ENCODE measurements at places on chromosomes 16 and 17.

DNA sequence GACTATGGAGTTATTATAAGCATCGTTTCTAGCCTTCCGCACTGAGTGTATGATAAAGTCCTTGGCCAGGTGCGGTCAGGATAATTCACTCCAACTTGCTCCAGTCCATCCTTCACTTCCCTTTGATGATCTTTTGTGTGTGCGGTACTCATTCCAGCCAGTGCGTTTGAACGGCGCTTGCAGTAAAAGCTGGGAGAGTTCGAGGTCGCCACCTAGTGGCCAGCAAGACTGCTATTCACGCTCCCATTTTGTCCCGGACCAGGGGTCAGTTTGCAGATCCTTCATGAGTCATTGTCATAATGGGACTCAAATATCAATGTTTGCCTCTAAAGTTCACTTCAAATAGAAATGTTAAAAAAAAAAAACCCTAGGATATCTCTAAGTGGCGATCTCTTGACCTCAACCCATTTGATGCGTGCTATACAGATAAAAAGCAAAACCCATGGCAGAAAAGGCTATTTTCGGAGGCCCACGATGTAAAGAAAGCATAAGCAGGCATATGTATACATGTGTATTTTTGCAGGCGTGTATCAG lies 417.1 kb downstream of the TMEM114 start:
- DNase-seq: peak; percentile 92

- no peak for DNase-seq
Measured at GRCh38 chr17:19244781-19245180, 7.6 kb downstream of the EPN2 start.

DNA sequence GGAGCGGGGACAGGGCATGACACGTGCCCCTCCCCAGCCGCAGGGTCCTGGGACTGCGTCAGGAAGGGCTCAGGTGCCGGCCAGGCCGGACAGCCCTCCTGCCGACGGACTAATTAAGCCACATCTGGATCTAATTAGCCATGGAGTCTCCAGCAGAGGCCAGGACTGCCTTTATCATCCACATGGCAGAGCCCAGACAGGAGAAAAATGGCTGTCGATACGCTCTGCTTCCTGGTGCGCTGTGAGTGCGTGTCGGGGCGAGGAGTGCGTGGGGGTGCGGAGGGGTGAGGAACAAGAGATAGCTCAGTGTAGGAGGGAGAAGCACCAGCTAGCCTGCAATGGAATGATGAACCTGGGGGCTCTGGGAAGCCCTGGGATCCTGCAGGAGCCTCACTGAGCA lies 218.8 kb downstream of the IRF8 start:
- DNase-seq: peak; percentile 42

DNA sequence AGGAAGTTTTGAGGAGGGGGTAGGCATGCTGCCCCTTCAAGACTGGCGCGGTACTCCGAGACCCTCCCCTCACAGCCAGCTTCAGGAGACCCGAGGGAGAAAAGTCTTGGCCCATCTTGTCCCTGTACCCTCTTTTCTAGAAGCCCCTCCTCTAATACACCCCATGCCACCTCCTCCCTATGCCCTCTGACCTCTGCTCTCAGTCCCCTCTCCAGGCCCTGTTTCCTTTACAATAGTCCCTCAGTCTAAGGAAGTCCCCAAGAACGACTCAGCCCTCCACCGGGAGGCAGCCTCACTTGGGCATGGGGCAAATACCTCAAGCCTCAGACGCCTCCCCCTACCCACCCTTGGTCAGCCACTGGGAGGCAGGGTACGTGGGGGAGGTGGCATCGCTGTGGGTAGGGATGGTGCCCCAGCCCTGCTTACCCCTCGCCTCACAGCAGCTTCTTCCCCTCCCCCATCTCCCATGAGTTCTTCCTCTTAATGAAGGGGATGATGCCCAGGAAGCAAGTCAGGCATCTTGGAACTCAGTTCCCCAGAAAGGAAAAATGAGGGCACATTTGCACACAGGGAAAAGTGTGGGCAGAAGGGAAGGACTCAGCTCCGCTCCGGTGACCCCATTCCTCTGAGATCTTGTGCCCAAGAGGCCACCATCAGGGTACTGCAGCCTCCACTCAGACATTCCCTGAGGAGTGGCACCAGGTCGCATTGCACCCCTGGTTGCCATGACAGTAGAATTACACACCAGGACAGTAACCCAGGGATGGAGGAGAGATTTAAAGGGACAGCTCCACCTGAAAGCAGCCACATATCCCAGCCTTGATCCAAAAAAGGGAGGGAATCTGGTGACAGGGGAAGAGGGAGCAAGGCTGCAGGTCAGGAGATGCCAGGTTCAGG lies 6.2 kb downstream of the MPP2 start:
- DNase-seq: peak; percentile 18

GRCh38 chr17:6677158-6677831 lies 25.7 kb downstream of the C17orf100 start:
- DNase-seq: no peak

- DNase-seq: no peak
Measured at GRCh38 chr17:16923097-16923903, 48.6 kb downstream of the TNFRSF13B start.

GRCh38 chr16:86664522-86665318 lies 86.4 kb downstream of the FOXL1 start:
- DNase-seq: no peak

GRCh38 chr17:50779747-50780353 lies 12.5 kb upstream of the ANKRD40CL start:
- no peak for DNase-seq

GRCh38 chr17:29568331-29569244 lies at the start of gene TP53I13:
TP53I13 (plus strand) TSS chr17:29568701; CDS start chr17:29568759, 58 bp downstream.
- DNase-seq: peak; percentile 93

GRCh38 chr17:51355441-51356410 lies 95.4 kb downstream of the UTP18 start:
- DNase-seq: no peak

- DNase-seq: no peak
Measured at GRCh38 chr16:70611224-70611598, 35.1 kb upstream of the IL34 start.

- DNase-seq: peak; percentile 56
Measured at GRCh38 chr17:48547808-48548522, 3.1 kb upstream of the HOXB2 start.

- DNase-seq: no peak
Measured at GRCh38 chr16:80347900-80348299, 192.9 kb upstream of the DYNLRB2 start.

DNA sequence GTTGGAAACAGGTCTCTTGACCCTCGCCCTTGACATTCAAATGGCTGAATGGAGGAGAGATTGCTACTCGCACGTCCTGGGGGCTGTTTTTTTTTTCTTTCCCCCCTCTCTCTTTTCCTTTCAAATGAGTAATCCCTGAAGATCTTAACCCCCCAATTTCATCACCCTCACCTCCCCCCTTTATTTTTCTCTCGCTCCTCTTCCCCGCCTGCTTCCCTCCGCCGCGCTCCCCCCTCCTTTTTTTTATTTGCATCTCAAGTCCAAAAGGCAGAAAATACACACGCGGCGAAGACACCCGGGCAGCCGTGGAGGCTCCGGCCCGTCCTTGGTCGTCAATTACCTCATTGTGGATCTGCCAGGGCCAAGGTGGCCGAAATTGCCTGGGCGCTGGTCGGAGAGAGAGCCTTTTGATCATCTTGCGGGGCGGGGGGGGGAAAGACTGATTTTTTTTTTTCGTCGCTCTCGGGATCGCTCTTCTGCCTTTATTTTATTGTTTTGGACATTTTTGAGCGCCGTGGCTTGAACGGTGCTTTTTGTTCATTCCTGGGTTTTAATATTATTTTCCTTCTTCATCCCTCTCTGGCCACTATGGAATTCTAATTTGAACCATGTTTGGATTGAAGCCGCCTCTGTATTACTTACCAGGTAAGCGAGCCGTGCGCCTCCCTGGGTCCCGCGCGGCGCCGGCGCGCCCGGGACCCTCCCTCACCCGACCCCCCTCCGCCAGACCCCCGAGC lies 57.2 kb upstream of the GSE1 start:
- DNase-seq: no peak

DNA sequence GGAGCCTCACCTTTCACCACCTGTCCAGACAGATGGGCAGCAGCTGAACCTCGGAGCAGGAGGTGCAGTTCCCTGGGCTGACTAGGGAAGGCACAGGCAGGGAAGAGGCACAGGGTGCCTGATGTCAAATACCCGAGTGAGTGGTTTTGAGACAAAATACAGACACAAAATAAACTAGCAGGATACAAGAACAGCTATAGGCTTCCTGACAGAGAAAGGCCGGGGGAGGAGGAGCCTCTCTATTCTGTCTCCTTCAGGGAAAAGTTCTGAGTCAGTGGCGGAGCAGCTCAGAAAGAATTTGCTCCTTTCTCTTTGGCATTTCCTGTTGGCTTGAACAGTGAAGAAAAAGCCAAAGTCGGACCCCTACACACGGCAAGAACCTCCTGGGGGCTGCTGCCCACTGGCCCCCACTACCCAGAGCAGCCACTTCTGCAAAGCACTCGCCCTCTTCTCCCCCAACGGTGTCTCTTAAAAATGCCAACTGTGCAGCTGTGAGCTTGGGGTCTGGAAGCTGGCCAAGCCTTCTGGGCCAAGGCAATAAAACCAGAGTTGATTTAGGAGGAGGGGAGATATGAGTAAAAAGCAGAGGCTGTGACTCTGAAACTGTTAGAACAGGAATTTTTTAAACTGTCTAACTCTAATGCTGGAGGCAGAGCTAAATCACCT lies 14.4 kb upstream of the FAAP100 start:
- DNase-seq: no peak

- DNase-seq: no peak
Measured at GRCh38 chr16:53094013-53094630, 39.3 kb downstream of the CHD9 start.

DNA sequence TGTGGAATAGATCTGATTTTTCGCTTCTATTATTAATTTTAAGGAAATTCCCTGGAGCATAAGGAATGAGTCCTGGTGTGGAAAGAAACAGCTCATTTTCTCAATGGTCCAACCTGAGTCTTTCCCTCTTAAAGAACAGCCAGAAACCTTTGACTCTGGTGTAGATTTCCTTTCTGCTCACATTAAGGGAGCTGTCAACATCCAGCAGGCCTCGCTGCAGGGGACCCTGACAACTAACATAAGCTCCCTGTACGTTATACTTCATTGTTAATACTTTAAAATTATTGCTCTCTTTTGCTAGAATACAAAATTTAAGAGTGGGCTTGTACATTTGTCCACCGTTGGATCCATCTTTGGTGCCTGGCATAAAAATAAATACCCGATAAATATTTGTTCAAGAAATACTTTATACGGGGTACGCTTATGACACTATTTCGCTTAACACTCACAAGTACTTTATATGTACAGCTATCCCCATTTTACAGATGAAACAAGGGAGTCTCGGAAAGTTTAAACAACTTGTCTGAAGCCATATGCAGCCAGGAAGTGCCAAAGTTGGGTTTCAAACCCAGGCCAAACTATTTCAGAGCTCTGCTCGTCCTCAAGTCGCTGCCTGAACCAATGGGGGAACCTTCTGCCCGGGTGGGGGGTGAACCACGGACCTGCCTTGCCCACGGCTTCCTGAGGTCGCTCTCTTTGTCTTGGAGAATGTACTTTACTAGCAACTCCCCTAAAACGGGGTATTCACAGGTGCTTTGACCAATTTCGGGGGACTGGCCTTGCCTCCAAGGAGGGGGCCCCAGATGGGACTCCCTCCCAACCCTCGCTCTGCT lies 611 bp downstream of the SMARCE1 start:
- DNase-seq: peak; percentile 62

DNA sequence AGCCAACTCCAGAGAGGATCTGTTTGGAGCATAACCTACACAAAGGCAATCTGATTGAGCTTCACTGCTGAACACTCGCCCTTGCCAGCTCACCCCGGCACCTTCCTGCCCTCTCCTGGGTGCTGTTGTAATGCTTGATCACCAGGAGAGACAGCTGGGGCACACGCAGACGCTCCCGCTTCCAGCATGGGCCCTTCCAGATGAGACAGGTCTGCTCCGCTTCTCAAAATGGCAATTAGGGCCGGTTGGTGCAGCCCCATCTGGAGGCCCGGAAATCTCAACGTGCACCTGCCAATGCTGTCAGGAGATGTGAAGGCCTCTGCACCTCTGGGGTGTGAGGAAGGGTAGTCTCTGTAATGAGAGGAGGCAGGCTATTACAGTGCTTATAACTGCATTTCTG lies 206.1 kb downstream of the ABCC12 start:
- no peak for DNase-seq

DNA sequence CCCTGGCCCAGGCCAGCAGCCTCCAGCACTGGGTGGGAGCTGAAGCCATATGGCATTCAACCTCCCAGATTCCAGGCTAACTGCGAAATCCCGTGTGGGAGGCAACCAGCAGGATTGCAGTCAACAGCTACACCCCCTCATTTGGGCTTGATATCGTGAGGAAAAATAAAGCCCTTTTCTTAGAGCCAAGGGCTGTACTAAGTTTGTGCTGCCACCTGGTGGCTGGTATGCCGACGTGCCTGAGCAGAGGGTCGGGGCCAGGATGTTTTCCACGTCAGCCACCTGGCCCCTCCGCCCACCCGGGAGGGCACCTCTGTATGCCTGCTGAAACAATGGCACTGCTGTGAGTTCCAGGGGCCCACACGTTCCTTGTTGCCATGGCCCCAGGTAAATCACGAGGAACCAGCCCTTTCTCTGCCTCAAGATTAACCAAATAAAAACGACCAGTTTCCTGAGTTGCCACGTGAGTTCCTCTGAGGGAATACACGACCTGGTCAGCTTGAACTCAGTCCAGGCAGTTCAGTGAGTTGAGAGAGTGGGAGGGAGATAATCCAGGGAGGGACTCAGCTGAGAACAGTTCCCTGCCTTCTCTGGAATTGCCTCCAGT lies 9.0 kb downstream of the TMEM98 start:
- DNase-seq: peak; percentile 94

All from neural progenitor cell (in vitro differentiated cells).